Ascending aorta (tissue), 2 donors: ENCODE measurements at places on chromosomes 12 and 14.

- DNase-seq, result no peak
These were observed 19.4 kb downstream of the GRIN2B start for GRCh38 chr12:13961971-13962370.

DNA sequence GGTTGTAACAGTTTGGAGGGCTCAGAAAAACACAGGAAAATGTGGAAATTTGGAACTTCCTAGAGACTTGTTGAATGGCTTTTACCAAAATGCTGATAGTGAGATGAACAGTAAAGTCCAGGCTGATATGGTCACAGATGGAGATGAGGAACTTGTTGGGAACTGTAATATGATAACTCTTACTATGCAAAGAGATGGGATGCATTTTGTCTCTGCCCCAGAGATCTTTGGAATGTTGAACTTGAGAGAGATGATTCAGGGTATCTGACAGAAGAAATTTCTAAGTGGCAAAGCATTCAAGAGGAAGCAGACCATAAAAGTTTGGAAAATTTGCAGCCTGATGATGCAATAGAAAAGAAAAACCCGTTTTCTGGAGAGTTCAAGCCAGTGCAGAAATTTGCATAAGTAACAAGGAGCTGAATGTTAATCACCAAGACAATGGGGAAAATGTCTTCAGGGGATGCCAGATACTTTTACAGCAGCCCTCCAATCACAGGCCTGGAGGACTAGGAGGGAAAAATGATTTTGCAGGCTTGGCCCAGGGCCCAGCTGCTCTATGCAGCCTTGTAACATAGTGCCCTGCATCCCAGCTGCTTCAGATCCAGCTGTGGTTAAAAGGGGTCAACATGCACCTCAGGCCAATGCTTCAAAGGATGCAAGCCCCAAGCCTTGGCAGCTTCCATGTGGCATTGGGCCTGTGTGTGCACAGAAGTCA, 572.7 kb upstream of the ATP2B1 start:
- DNase-seq, result no peak

DNA sequence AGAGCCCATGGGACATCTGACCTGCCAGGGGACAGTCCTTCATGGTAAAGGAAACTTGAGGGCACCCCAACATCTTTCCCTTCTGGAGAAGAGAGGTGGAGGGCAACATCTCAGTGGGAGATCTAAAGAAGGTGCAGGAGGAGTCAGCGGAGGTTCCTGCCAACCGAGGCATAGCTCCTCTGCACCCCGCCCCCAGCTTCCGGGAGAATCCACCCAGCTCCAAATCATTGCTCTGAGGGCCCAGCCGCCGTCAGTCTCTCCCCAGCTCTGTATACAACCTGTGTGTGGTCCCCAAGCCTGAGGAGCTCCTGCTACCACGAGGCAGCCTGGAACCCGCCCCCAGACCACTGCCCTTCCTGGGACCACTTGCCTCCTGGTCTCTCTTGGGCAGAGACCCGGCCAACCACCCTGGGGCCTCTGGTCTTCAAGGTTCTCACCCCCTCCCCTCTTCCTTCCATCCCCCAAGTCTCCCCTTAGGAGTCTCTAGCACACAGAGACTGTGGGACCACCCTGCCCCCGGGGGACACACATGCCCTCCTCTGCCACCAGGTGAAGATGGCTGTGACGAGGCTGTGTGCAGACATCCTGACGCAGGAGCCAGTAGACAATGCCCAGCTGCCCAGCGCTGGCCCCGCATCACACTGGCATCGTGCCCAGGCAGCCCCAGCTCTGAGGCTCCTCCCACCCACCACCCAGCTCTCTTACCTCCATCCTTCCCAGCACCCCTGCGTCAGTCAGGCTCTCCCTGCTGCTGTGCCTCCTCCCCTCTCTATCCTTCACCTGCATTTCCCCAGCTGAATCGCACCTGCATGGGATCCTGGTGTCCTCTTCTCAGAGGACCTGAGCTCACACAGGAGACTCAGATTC, 13.0 kb upstream of the NUDT14 start:
- no peak for DNase-seq

DNA sequence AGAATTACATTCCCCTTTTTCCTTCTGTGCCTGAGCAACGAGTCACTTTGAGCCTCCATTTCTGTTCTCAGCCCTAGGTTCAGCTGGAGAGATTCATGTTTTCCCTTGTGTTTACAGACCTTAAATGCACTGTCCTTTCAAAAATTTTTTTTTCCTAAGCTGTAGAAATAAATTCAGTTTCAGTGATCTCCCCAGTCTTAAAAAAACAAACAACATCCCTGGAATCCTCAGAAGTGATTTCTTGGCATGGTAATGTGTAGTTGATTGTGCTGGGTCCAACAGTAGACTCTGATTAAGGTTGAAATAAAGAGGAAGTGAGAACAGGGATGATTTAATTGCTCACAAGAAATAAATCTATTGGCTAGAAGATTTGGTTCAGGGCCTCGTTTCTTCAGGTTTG, 89.3 kb downstream of the NTN4 start:
- DNase-seq, result no peak

GRCh38 chr12:123030686-123031085, 50.2 kb downstream of the ARL6IP4 start:
- no peak for DNase-seq

DNA sequence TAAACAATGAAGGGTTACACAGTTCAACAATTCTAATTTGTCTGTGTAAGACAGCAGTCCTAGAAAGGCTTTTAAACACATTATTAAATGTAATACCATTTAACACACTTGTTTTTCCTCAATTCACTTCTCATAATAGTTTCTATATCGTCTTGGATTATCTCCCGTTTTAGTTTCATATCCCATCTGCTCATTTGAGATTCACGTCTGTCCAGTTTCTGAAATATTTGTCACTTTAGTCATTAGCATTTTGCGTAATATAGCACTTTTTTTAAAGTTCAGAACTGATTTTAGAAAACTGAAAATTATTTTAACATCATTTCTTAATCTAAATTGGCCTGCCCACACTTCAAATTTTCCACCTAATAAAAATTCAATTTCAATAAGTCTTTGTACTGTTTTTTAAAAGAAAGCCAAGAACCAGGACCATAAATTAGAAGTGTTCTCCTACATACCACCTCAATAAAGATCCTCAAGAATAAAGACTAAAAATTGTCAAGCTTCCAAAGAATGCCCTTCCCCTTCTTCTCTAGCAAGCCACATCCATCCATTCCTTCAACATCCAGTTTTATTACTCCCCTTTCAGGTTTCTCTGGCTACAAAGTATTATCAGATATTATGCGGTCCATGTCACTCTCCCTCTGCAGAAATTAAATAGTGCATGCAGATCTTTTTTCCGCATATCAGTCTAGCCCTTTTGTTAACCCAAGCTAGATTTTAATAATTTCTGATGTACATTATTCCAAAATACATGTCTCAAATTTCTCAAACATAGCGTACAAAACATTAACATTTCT, 11.9 kb downstream of the MED13L start:
- no peak for DNase-seq

GRCh38 chr14:80049055-80049454, 162.2 kb downstream of the DIO2 start:
- DNase-seq, result no peak

- no peak for DNase-seq
These were observed 241.3 kb upstream of the GRIP1 start for GRCh38 chr12:66920205-66920604.

GRCh38 chr14:62001963-62002362, 239.7 kb downstream of the SNAPC1 start:
- DNase-seq, result no peak
